Pulmonary artery endothelial cell (primary cell): ENCODE measurements at places on chromosomes 6 and 20.

- no peak for DNase-seq
Measured at GRCh38 chr6:75202676-75203131, 3.1 kb downstream of the COL12A1 start.

DNA sequence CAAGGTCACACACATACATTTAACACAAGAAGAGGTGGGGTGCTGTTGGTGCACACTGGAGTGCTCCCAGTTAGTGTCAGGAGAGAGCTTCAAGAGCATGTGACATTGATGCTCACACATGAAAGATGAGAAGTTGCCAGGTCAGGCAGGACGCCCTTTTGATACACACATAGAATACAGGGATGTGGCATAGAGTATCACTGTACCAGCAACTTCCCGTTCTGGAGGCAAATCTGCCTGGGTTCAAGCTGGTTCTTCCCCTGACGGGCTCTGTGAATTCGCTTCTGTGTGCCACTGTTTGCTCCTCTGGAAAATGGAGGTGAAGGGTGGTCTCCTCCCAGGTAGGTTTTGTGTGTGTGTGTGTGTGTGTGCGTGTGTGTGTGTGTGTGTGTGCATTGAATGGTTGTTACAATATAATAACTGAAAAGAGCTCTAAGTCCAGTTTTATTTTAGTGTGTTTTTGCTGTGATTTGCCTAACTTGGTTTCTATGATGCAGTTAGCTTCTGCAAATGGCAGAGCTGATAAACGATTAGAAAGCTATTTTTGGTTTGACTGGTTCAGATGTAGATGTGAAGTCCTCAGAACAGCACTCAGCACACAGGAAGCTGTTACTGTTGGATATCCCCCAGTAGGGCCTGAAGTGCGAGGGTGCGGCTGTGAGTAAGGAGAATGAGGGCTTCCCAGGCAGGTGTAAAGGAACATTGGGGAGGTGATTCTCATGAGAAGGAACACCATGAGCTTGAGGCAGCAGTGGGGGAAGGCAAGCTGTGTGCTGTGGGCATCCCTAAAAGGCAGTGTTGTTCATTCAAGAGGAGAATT lies 53.4 kb downstream of the HIVEP1 start:
- DNase-seq, result no peak

- no peak for DNase-seq
Measured at GRCh38 chr6:3893917-3894316, 44.7 kb downstream of the FAM50B start.

GRCh38 chr6:28537509-28538140 lies 11.9 kb downstream of the GPX5 start:
- DNase-seq, result no peak

- no peak for DNase-seq
Measured at GRCh38 chr6:56517155-56517745, 125.4 kb downstream of the DST start.

DNA sequence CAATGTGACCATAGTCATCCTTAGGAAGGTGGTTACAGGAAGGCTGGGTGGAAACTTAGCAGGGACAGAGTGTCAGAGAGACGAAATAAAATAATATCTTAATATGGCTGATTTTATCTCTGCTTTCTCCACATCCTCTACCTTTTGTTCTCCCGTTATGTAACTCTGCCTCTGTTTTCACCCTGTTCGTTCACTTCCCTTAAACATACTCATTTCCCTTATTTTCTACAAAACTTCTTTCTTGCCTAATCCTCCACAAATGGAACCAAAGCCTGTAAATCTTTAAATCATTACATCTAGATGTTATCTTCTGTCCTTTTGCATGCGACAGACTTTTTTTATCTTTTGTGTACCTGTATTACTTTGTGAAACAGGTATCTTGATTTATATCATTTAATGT lies 23.3 kb upstream of the CRIP3 start:
- DNase-seq, result no peak

- DNase-seq, result no peak
Measured at GRCh38 chr6:170212051-170212756, 78.7 kb downstream of the DLL1 start.

- DNase-seq, result no peak
Measured at GRCh38 chr6:53359843-53360092, 11.0 kb upstream of the ELOVL5 start.

GRCh38 chr20:34724172-34724571 lies 20.0 kb downstream of the TP53INP2 start:
- no peak for DNase-seq

DNA sequence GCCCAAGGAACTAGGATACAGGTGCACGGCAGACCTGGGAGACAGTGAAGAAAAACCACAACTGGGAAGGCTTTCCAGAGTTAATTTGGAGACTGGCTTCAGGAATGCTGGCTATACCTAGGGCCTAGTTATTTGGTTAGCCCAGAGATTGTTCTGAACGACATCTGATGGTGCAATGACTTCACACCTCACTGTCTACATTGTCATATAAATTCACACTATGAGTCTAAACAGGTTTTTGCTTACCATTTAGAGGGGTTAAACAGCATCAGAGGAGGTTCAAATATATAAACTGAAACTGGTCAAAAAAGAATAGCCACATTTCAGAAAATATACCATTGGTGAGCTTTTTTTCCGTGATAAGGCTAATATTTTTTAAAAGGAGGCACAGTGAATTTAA lies 16.7 kb downstream of the UBE2V1 start:
- DNase-seq, result no peak

DNA sequence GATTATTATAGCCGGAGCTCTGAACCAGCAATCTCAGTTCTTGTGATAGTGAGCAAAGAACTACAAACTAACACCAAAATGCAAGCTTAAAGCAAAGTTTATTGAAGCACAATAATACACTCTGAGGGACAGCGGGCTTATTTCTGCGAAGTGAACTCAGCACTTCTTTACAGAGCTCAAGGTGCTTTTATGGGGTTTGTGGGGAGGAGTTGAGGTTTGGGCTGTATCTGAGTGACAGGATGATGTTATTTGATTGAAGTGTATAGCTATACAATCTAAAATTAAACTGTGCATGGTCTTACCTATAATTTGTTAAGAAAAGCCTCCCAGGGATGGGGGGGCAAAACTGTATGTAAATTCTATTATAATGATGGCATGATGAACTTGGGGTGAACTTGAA lies 1.0 kb upstream of the HFE start:
- DNase-seq, result no peak
